Activated T-cell treated with anti-CD3 and anti-CD28 coated beads for 48 hours (primary cell): ENCODE measurements at places on chromosomes 1 and 21.

DNA sequence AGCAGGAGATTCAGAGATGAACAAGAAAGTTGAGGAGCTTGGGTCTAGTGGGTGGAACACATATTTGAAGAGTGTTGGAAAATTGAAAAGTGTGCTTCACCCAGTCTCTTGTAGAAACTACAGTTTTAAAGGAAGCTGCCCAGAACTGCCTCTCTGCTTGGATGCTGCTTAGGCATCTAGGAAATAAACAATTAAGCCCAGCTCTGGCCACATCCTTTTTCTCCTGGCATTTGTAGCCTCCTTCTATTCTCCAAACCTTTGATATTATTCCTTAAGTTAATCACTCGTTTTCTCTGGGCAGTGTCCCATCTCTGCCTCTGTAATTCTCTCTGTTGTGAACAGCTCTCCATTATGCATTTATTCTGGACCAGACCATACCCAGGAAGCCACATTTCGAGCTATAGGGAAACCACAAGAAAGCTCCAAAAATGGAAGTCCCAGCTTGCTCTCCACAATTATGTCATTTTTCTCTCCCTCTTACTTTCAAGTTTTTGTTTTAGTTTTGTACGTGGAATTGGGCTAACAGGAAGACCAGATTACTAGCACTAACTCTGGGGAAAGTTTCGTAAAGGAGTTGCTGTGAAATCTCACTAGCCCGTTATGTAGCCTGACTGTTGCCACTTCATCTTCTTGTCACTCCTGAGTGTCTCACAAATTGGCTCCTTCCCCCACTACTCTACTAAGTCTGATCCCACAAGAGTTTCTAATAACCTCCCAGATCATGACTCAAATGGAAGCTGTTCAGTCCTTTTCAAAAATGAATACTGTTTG is 102.2 kb downstream of the NTMT2 start:
- DNase-seq, result no peak

- DNase-seq, result no peak
These were observed 231.4 kb downstream of the GRIK1 start for GRCh38 chr21:29708401-29708800.

- no peak for DNase-seq
These were observed 63.6 kb downstream of the GADD45A start for GRCh38 chr1:67748630-67749029.

GRCh38 chr21:16976193-16976592 is 536.6 kb upstream of the CXADR start:
- DNase-seq, result no peak

DNA sequence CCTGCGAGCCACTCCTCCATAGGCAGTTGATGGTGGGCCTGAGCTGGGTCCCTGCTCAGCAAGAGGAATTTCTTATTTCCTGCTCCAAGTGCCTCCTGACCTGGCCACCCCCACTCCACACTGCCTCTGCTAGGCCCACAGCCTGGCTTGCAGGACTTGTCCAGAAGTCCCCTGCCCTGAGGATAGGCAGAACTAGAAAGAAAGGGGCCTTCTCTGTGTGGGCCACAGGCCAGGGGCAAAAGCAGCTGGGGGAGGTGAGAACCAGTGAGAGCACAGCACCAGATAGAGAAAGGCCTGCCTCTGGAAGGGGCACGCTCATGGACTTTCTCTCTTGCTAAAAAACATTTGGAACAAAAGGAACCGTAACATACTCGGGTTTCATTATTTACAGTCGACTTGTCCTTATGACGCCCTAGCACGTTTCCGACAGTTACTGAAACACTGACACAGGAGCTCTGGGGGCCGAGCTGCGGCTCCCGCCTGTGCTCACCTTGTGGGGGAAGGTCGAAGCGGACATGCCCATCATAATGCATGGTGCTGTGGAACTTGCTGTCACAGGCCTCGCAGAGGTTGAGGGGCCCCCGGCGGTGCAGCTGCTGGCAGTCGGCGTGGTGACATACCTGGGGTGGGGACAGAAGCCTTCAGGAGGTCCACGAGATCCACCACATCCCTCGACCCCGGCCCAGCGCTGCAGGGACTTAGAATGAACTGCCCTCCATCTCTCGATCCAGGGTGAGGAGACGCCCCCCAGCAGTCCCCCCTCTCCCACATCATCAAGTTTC is 11.3 kb upstream of the TNFRSF25 start:
- no peak for DNase-seq

DNA sequence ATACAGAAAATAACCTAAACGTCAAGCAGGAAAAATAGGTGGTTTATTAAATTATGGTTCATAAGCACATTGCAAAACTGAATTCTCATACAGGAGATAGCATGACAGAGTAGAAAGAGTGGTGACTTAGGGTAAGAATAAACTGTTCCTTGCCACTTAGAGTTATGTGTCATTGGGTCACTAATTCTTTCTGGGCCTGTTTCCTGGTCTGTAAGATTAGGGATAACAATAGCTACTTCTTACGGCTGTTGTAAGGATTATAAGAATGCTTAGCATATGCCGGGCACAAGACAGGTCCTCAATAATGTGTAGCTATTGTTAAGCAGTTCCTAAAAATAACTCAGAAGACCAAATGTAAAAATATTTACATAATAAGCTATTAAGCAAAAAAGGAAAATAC is 24.2 kb downstream of the SNRNP40 start:
- DNase-seq, result no peak

DNA sequence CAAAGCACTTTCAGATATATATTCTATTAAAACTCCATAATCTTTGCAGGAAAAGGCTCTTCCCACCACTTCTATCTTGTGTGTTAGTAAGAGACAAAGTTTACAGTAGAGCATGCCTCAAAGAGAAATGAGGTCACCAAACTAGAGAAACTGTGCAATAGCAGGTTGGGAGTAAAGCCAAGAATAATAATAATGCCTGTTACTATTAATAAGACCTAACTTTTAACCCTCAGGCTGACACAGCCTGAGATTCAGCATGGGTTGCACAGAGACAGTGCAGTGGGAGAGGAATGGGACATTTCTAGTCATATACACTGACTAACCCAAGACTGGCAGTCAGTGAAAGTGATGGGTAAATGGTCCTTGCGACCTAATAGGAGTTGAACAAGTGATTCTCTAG is 320.2 kb upstream of the NFIA start:
- no peak for DNase-seq
